Activated CD4-positive, alpha-beta T cell treated with anti-CD3 and anti-CD28 coated beads, Interleukin-2, amount 10 ng/mL, durations not matched to agents 24 days and 14 days (primary cell): ENCODE measurements at places on chromosomes 7 and 10.

DNA sequence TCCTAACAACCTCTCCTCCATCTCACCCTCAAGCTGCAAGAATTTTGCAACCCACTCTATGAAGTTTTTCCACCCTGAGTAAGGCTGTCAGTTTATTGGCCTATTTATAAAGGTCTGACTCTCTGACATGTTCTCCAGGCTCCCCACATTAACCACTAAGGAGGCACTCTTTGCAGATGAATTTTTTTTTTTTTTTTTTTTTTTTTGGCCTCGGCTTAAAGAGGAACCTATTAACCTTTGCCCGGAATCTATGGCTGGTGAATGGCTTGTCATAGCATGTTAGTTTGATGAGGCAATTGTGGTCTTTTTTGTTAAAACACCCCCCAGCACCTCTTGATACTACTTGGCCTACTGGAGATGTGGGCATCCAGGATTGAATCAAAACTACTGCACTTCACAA lies 57.1 kb downstream of the TBXAS1 start:
- no peaks in the 10 kb centered on the region for H3K36me3 ChIP-seq
- H3K4me3 ChIP-seq = no peak overlapping the region
- H3K27ac ChIP-seq = no peak overlapping the region
- H3K4me1 ChIP-seq = peaks cover 3% of the 10 kb centered on the region
- no peak for DNase-seq

GRCh38 chr7:5677538-5678294 lies 103.7 kb downstream of the RNF216 start:
- H3K4me3 ChIP-seq = no peak overlapping the region
- peaks cover 32% of the 10 kb centered on the region for H3K4me1 ChIP-seq
- H3K27me3 ChIP-seq = no peaks in the 10 kb centered on the region
- H3K36me3 ChIP-seq = peaks cover 8% of the 10 kb centered on the region
- H3K27ac ChIP-seq = peak overlapping the region; percentile 37

DNA sequence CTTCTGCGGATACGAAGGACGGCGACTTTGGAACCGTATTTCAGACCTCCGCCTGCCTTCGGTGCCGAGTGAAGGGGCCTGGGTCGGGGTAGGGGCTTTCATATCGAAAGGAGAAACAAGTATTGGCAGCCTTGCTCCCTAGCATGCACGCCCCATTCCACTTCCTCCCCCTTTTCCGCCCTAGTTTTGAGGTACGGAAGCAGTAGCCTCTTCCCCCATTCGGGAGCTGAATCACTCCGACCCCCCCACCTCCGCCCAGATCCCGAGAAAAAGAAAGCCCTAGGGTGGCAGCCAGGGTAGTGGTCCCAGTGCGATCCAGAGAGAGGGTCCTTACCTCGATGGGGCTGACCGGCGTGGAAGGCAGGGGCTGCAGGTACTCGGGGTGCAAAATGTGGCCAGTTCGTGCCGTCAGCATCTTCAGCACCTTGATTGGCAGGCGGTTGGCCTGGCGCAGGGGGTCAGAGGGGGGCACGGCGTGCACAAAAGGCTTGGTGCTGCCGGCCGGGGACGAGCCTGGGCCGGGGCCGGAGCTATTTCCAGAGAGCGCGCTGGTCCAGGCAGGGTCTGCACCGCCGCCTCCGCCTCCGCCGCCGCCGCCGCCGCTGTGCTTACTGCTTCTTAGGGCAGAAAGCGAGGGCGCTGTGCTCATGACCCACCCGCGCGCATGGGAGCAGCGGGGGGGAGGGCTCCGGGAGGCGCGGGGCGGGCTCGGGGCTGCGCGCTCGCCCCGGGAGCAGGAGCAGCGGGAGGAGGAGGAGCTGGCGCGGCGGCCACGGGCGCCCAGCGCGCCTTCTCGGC lies 594 bp downstream of the ZNF503 start:
- peaks cover 5% of the 10 kb centered on the region for H3K36me3 ChIP-seq
- peak overlapping the region; percentile 79 for H3K4me3 ChIP-seq
- DNase-seq = peak; percentile 69
- H3K4me1 ChIP-seq = peaks cover 23% of the 10 kb centered on the region
- no peak overlapping the region for H3K27ac ChIP-seq

DNA sequence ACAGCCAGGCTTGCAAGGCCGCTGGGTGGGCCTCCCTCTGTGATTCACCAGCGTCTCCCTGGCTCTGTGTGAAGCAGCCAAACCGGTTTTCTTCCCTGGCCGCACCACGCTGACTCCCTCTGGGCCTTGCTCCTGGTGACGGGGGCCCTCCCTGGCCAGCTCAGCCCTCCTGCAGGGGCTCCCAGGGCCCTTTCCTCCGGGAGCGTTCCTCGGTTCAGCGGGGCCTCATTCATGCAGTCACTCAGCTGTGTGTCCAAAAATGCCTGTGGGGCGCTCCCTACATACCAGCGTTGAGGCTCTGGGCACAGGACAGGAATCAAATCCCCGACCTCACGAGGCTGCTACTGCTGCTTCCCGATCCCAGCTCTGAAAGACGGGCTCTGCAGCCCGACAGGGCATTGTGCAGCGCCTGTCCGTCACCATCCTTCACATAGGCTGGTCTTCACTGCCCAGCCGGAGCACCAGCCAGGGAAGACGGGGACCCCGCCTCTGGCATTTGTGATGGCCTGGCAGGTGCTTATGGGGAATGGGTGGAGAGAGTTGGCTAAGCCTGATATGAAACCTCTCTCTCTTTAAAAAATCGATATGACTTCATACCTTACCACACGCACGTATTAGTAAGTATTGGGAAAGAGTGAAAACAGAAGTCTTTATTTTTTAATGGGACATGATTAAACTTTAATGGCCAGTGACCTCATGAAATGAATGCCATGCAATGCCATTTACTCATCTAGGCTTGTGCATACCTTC lies 110.0 kb upstream of the SHH start:
- no peak overlapping the region for H3K27ac ChIP-seq
- no peaks in the 10 kb centered on the region for H3K36me3 ChIP-seq
- H3K4me1 ChIP-seq = no peaks in the 10 kb centered on the region
- no peak overlapping the region for H3K4me3 ChIP-seq
- H3K27me3 ChIP-seq = no peaks in the 10 kb centered on the region
- no peak for DNase-seq

- no peak overlapping the region for H3K4me3 ChIP-seq
- DNase-seq = no peak
- no peaks in the 10 kb centered on the region for H3K4me1 ChIP-seq
- H3K36me3 ChIP-seq = no peaks in the 10 kb centered on the region
- no peaks in the 10 kb centered on the region for H3K27me3 ChIP-seq
These were observed 262.0 kb downstream of the ADRA2A start for GRCh38 chr10:111338805-111339204.

GRCh38 chr10:69579464-69580060 lies 6.3 kb upstream of the NEUROG3 start:
- H3K4me3 ChIP-seq = no peak overlapping the region
- no peak for DNase-seq
- H3K27me3 ChIP-seq = peaks cover 64% of the 10 kb centered on the region
- peaks cover under 1% of the 10 kb centered on the region for H3K36me3 ChIP-seq
- peaks cover 3% of the 10 kb centered on the region for H3K4me1 ChIP-seq
- no peak overlapping the region for H3K27ac ChIP-seq

DNA sequence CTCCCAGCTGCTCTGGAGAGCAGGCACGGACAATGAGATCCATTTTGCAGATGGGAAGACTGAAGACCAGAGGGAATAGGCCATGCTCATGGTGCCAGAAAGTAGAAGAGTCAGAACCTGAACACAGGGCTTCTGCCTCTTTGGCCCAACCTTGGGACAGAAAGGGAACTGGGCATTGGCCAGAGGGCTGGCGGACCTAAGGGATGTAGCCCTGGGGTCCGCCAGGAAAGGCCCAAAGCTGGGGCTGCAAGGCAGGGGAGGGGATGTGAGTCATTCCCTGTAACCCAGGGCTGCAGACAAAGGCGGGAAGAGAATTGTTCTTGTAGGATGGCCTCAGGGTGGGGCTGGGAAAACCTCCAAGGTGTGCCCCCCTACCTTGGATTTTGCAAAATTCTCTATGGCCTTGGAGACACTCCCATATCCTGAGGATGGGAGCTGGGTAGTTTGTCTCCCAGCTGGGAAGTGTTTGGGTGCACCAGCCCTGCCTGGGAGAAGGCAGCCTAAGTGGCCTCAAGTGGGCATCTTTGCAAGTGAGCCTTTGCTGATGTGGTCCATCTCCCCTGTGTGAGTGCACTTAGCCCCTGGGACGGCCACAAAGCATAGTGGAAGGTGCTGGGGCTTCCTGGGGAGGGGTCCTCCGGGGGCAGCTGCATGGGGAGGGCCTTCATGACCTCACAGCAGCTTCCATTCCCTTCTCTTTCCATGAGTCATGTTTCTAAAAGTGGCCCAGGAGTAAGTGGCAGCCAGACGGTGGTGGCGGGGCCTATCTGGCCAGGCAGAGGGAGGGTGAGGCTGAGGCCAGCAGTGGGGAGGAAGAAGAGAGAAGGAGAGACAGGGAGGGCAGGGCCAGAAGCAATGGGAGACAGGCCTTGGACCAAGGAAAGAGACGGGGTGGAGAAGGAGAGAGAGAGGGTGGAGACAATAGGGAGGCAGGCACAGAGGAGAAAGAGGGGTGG lies 9.2 kb downstream of the AQP1 start:
- no peaks in the 10 kb centered on the region for H3K36me3 ChIP-seq
- no peak for DNase-seq
- no peak overlapping the region for H3K27ac ChIP-seq
- no peaks in the 10 kb centered on the region for H3K27me3 ChIP-seq
- no peak overlapping the region for H3K4me3 ChIP-seq
- H3K4me1 ChIP-seq = no peaks in the 10 kb centered on the region

- H3K4me3 ChIP-seq = no peak overlapping the region
- no peak for DNase-seq
- H3K36me3 ChIP-seq = no peaks in the 10 kb centered on the region
- no peak overlapping the region for H3K27ac ChIP-seq
These were observed 634.2 kb downstream of the ANKRD7 start for GRCh38 chr7:118858651-118859149.

DNA sequence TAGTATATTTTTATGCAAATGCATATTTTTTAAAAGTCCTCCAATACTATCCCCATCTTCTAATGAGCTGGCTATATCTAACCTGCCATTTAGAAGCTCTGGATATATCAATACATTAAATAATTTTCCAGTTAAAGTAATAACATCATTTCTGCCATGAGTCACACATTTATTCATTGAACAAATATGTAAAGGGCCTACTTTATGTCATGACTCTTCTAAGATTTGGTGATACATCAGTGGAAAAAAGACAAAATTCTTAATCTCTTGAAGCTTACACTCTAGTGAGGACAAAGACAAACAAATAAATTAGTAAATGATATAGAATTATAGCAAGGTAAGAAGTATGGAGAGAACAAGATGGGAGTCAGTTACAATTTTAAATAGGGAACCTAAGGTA lies 716.8 kb upstream of the LRRTM3 start:
- no peaks in the 10 kb centered on the region for H3K27me3 ChIP-seq
- no peak overlapping the region for H3K27ac ChIP-seq
- no peaks in the 10 kb centered on the region for H3K36me3 ChIP-seq
- no peaks in the 10 kb centered on the region for H3K4me1 ChIP-seq

DNA sequence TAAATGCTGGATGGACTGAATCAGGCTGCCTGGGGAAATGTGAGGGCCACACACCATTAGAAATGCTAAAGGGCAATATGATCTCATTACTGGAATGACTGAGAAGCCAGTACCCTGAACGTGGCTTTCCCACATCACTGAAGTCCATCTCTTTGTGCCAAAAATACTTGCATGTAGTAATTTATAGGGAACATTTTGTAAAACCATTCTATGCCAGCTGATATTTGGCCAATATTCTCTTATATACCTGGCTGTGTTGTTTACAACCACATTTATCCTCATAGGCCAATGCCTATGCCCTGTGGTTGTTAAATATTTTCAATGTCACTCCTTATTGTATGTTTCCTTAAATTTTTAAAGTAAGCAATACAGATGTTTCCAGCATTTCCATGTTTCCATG lies 111.6 kb downstream of the C10orf90 start:
- no peaks in the 10 kb centered on the region for H3K36me3 ChIP-seq
- no peak for DNase-seq
- H3K27ac ChIP-seq = no peak overlapping the region
- no peaks in the 10 kb centered on the region for H3K27me3 ChIP-seq
- no peak overlapping the region for H3K4me3 ChIP-seq
